ENCODE measurements at places on chromosomes 3 and 15.
A peak's percentile ranks its signal among the peaks of the same experiment; 100 is the strongest.

DNA sequence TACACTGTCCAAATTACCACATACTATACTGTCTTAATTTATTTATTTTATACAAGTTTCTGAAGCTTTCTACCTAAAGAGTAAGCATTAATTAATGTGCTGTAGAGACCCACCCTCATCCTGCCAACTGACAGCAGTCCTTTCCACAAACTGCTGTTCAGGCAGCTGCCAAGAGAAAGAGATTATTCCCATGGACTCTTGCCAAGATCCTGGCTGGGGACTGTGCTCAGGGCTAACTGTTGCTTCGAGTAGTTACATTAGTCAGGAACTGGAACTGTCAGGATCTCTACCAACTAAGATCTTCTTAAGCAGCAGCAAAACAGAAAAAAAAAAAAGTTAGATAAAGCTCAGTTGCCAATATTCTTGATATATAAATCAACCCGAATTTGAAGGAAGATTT lies 398.8 kb downstream of the MECOM start:
- no peak for DNase-seq

GRCh38 chr3:121630355-121630754 lies 30.3 kb downstream of the HCLS1 start:
- DNase-seq: no peak

- no peak for DNase-seq
Observed at GRCh38 chr3:21654662-21655061, 96.3 kb downstream of the ZNF385D start.

GRCh38 chr3:110485389-110485788 lies 586.2 kb upstream of the NECTIN3 start:
- DNase-seq: no peak

- DNase-seq: no peak
Observed at GRCh38 chr3:186432944-186433732, 71.1 kb upstream of the DGKG start.

DNA sequence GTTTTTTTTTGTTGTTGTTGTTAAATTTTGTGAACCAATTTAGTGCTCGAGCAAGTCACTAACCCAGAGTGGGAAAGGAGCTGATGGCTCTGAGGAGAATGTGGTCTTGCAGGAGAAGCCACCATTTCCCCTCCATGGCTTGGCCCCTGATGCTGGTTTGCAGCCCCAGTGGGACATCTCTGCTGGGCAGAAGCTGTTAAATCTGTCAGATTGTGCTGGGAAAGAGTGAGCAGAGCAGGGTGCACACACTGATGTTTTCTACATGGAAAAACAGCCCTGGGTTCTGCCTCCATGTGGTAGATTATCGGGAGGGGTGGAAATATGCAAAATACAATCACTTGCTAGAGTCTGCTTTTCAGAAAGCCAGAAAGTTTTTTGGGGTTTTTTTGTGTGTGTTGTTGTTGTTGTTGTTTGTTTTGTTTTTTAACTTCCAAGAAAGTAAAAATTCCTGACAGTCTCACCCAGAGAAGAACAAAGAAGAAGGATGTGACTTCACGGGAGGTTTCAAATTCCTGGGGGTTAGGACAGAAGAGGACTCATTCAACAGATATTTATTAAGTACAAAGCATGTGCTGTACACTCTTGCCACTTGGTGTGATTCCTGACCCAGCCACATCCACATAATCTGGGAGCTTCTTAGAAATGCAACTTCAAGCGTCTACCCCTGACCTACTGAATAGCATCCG lies 133.7 kb downstream of the FOXB1 start:
- DNase-seq: no peak

DNA sequence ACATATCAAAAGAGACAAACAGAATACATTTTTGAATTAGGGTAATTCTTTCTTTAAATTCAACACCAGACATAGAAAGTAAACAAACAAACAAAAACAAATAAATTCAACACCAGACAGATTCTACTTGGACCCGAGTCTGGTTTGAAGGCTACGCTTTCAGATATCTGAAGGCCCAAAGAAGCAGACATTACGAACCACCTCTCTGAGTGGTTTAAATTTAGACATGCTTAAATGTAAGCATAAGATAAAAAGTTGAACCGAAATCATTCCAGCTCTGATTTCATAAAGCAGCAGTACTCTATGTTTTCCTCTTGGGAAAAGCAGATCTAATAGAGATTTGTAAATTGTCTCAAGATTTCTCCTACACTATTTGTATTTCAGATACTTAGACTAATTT lies 29.9 kb downstream of the UBA5 start:
- no peak for DNase-seq

GRCh38 chr3:45105855-45106671 lies 40.1 kb downstream of the CDCP1 start:
- DNase-seq: peak; percentile 38

GRCh38 chr3:25035526-25035925 lies 392.5 kb upstream of the RARB start:
- no peak for DNase-seq

- DNase-seq: no peak
Observed at GRCh38 chr3:105277656-105278055, 89.1 kb upstream of the ALCAM start.

- DNase-seq: no peak
Observed at GRCh38 chr3:81841540-81841939, 80.1 kb upstream of the GBE1 start.

- DNase-seq: no peak
Observed at GRCh38 chr3:23244324-23245041, 41.4 kb downstream of the UBE2E2 start.

- peak; percentile 38 for DNase-seq
Observed at GRCh38 chr3:50652709-50653108, 22.0 kb upstream of the DOCK3 start.

DNA sequence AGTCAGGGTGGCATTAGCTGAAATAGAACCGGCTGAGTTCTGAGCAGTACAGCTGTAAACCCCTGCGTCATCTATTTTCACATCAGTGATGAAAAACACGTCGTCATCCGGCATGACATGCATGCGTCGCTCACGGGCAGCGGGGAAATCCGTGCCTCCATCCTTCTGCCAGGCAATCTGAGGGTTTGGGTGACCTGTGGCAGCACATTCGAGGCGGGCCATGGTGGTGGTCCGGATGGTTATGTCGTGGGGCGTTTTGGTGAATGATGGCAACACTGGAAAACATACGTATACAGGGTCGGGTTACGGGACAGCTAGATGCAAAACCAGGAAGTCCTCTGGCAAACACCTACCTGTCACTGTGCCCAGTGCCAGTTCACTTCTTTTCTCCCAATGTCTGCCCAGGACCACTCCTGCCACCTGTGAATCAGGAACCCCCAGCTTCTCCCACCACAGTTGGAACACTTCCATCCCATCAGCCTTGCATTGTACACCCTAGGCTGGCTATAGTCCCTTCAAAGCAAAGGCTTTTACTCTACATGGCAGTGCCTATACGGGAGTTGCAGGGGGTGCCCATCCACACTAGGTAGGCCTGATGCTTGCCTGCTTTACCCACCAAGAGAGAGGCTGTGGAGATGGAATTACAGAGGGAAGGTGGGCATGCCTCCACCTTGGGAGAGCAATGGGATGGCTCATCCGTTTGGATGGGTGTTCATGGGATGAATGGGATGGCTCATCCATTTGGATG lies 116.7 kb downstream of the LRIG1 start:
- DNase-seq: no peak

GRCh38 chr3:170622369-170623159 lies 36.7 kb upstream of the SLC7A14 start:
- no peak for DNase-seq

DNA sequence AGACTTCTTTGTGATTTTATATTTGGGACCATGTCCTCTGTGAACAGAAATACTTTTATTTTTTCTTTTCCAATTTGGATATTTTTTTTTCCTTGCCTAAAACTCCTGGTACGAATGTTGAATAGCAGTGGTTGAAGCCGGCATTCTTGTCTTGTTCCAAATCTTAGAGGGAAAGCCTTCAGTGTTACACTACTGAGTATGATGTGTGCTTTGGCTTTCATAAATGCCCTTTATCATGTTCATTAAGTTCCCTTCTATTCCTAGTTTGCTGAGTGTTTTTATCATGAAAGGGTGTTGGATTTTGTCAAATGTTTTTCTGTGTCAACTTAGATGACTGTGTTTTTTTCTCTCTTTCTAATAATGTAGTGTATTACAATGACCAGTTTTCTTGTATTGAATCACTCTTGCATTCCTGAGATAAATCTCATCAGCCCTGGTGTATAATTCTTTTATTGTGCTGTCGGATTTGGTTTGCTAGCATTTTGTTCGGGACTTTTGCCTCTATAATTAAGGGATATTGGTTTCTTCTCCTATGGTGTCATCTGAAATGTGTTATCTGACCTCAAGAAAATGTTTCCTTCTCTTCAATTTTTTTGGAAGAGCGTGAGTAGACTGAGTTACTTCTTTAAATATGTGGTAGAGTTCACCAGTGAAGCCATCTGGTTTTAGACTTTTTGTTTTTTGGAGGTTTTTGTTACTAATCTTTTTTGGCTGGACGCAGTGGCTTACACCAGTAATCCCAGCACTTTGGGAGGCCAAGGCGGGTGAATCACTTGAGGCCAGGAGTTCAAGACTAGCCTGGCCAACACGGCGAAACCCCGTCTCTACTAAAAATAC lies 33.3 kb downstream of the MAP1A start:
- DNase-seq: no peak

- DNase-seq: no peak
Observed at GRCh38 chr3:182692695-182693094, 100.6 kb upstream of the ATP11B start.

DNA sequence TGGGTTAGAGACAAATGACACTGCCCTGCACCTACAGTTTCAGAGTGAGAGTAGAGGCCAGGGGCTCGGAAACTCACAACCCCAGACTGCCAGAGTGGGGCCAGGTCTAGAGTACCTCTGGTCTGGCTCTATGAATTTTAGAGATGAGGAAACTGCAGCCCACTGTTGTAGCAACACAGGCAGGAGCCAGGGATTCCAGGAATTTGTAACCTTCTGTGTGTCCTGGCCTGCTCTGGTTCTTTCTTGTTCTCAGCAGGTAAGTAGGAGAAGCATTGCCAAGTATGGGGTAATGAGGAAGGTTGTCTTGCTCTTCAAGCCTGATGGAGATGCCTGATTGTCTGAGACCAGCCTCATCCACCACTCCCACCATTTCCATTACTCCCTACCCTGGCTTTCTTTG lies 221.8 kb downstream of the UACA start:
- no peak for DNase-seq

Measured in activated T-cell treated with anti-CD3 and anti-CD28 coated beads for 4 hours (primary cell).